ENCODE measurements at places on chromosomes 11 and 22. TPM values are rescaled to one million over a fixed set of nuclear protein-coding genes. Genes with fewer than 3 reads are reported as not detected.

Gene GPHA2
- total RNA-seq = not detected

Gene TRIM49
- total RNA-seq = not detected

Gene C1QTNF5
- 11.6 TPM for total RNA-seq

Gene STARD10
- 24.8 TPM for total RNA-seq

Gene TRIM34
- 11.8 TPM for total RNA-seq

Gene RFPL1
- total RNA-seq = not detected

Gene P2RY2
- not detected for total RNA-seq

Gene OR52J3
- total RNA-seq = not detected
